Omental fat pad (tissue), 4 donors: ENCODE measurements at places on chromosomes 13 and 19.
A peak's percentile ranks its signal among the peaks of the same experiment; 100 is the strongest.

GRCh38 chr13:42820451-42820850, 39.1 kb downstream of the FAM216B start:
- no peak for DNase-seq

GRCh38 chr19:3692141-3693024, 7.9 kb downstream of the PIP5K1C start:
- no peak for DNase-seq

DNA sequence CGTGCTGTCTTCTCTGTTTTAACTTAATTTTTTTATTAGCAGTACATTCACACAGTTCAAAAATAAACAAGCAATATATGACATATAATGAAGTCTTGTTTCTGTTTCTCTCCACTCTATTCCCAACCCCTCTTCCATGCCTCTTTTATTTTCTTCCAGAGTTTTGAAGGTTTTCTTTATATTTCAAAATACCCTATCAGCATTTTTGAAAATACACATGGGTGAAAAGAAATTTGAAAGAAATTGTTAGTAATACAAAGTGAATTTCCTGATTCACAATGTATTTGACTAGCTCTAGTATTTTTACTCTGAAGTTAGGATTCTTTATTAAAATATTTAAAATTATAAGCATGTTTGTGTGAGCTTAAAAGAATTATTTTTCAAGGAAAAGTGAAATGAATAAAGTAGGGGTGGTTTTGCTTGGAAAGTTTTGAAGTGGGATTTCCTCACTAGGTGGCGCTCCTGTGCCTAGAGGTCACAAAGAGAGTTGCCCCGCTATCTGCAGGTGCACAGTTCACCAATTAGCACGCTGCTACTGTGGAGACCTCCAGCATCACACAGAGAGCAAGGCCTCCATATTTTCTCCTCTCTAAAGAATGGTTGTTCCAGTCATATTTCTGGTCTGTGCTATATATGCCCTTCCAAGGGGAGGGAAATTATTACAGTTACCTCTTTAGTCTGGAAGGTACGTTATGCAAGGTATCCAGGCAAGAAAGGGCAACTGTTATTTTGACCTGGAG, 37.6 kb downstream of the SOX21 start:
- peak; percentile 41 for DNase-seq

- DNase-seq = no peak
Observed at GRCh38 chr19:4597278-4597974, 37.9 kb upstream of the SEMA6B start.

- DNase-seq = no peak
Observed at GRCh38 chr13:68176475-68176874, 946.3 kb upstream of the PCDH9 start.

DNA sequence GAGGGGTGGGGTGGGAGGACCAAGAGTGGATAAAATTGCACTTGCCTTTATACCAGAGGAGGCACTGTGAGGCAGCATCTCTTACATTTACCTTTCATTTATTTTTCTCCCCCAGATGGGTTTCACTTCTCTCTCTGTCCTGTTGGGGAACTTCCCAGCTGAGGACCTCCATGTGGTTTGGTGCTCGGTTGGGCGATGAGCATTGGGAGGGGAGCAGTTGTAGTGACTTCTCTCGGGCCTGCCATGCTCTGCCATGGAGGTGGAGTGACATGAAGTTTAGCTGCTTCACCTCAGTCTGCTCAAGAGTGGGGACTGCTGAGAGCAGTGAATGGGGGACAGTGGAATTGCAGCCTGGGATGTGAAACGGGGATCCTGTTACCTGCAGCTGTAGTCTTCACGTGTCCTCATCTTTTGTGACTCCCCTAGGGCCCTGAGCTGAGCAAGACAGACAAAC, 23.1 kb upstream of the CXCL17 start:
- no peak for DNase-seq

- DNase-seq = no peak
Observed at GRCh38 chr19:45778010-45778661, 4.2 kb downstream of the DMPK start.

DNA sequence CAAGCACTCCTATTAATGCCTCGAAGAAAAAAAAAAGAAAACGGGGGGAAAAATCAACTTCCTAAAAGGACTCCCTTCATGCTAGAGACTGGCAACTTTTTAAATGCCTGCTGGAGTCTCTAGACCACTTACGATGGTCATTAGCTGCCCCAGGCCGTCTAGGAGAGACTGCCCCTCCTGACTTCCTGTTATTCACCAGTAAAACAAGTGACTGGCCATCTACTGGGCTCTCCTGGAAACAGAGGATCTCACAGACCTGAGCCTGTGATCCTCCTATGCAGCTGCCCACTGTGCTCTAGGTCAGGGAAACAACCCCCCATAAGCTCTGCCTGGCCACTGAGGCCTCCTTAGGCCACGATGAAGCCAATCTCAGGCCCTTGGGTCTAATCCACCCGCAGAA, 7.4 kb downstream of the ZNF266 start:
- no peak for DNase-seq

- DNase-seq = no peak
Observed at GRCh38 chr19:2327773-2328400, 499 bp downstream of the LSM7 start.

DNA sequence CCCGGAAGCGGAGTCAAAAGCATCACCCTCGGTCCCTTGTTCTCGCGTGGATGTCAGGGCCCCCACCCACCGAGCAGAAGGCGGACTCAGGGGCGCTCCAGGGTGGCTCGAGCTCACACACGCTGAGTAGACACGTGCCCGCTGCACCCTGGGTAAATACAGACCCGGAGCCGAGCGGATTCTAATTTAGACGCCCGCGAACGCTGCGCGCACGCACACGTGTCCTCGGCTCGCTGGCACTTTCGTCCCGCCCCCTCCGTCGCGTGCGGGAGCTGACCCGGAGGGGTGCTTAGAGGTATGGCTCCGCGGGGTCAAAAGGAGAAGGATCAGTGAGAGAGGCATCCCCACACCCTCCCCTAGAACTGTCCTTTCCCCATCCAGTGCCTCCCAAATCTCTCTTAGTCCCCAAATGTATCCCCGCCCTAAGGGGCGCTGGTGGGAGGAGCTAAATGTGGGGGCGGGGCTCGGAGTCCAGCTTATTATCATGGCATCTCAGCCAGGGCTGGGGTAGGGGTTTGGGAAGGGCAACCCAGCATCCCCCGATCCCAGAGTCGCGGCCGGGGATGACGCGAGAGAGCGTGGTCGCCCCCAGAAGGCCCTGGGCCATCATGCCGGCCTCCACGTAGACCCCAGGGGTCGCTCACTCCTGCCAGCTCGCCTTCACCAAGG, 451 bp upstream of the ICAM5 start:
- no peak for DNase-seq

GRCh38 chr13:48930918-48931317, 44.8 kb upstream of the FNDC3A start:
- no peak for DNase-seq
